ENCODE measurements at places on chromosomes 7 and 10.

DNA sequence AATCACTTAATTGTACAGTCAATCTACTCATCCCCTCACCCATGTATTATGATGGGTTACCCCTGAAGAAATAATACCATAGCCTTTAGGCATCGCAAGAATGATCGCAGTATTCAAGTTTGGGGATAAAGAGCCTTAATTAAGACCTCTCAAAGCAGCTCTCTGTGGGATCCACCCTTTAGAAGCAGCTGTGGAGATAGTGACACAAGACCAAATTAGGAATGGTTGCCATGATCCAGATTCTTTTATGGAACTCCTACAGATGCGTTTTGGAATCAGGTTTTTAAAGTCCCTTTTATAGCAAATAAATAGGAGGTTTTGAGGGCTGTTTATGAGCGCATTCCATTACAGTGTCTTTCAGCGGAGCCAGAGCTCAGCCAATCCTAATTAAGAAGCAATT, 12.2 kb downstream of the TES start:
- no peak for DNase-seq

DNA sequence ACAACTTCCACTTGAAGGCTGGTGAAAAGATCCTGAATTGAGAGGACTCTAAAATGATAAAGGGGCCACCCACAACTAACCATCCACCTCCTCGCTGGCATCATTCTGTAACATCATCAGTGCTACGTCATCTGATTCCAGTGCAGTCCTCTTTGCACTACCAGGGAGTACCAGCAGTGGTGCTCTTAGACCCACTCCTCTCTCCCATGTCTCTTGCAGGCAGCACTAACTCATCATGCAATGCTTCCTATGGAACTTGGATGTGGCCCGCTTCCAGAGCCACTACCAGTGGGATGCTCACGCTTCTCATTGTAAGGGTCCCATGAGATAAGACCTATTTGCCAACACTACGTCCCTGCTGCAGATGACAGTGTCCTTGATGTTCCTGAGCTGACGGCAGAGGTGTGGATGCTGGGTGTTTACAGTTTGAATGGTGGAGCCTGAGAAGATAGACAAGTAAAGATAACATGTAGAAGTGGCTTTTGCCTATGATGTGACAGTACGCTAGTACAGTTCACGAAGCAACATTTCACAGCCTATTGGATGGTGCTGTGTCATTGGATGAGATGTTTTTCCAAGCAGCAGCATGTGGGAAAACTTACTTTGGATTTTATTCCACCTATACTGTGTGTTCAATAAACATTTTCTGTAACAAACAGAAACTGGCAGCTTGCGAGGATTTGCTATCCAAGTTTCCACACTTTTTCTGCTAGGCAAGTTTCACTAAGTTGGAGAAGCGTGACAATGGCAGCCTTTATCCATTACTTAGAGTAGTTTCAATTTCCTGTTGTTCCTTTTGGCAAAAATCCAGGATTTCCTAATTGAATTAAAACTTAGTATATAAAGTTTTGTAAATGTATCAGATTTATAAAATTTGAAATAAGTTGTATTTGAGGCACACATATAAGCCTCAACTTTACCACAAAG, 35.8 kb upstream of the COBL start:
- no peak for DNase-seq

- no peak for DNase-seq
These were observed 857 bp downstream of the MEOX2 start for GRCh38 chr7:15685358-15686294.

GRCh38 chr7:136869991-136870865, 1.8 kb downstream of the CHRM2 start:
- no peak for DNase-seq

- DNase-seq = no peak
These were observed 826 bp downstream of the GIMAP7 start for GRCh38 chr7:150515248-150516147.

DNA sequence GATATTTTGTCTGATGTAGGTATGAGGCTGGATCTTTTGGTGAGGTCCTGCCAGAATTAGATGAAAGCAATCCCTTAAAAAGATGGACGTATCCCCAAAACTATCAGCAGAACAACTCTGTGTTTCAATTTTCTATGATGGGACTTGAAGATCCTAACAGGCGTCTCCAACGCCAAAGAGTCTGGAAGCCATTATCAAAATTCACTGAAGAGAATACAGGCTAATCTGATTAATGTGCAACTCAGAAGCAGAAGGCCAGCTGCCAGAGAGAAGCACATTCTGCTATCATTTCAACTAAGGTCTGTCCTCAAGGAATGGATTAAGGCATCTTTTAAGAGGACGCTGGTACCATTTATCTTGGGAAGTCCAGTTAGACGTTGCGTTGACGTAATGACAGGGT, 119.7 kb downstream of the FGFR2 start:
- DNase-seq = no peak

GRCh38 chr10:30383356-30383755, 34.3 kb upstream of the MTPAP start:
- DNase-seq = no peak

DNA sequence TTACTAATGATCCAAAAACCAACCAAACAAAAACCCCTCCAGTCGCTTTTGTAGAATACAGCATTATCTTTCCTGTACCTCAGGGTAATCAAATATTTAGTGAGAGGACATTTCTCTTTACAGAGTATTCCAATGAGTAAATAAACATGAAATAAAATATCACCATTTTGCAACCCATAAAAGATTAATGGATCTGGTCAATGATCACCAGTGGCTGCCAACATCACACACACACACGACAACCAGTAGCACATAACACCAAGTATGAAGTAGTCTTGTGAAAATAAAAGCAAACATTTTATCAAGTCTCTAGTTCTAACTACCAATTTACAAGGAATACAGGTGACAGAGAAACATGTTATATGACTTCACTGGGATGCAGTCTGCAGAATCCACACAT, 188.6 kb upstream of the IMMP2L start:
- DNase-seq = no peak

DNA sequence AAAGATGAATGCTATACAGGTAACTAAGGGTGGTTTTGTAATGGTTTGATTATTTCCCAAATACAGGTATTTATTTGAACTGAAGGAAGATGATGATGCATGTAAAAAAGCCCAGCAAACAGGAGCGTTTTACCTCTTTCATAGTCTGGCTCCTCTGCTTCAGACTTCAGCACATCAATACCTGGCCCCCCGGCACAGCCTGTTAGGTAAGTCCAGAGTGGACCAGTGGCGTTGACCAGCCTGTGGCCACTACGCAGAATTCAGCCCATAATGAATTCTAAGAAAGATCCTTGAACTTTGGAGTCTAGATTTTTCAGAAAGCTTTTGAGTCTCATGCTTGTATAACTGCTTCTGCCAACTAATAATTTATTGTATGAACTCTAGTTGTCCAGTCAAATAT, 9.7 kb downstream of the NUDT13 start:
- no peak for DNase-seq
